Osteoblast (primary cell): ENCODE measurements at places on chromosomes 4 and X. TPM values are rescaled to one million over a fixed set of nuclear protein-coding genes. Genes with fewer than 3 reads are reported as not detected.

Gene ANKRD50
- 27.5 and 31.8 TPM in 2 replicates for total RNA-seq

Gene SULT1E1
- total RNA-seq = not detected in 2 replicates

Gene UCHL1
- 258 and 348 TPM in 2 replicates for total RNA-seq

DNA sequence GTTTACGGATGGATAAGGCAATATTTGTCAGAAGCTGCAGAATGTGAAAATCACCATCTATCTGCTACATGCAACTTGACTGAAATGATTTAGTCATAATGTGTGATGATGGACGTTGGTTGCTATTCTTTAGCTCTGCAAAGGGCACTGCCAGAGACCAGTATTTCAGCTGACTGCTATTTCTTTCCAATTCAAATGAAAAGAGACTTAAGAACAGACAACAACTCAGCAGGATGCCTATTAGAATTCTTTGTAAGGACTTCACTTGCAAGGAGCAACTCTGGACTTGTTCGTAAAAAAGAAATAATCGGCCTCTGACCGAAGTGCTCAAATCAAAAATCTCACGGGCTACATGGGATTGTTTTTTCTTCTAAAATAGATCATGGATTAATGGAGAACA, 262.7 kb downstream of the DHX15 start:
- no peaks in the 10 kb centered on the region for H3K36me3 ChIP-seq
- H3K4me3 ChIP-seq = no peak overlapping the region
- DNase-seq = no peak
- no peaks in the 10 kb centered on the region for H3K27me3 ChIP-seq
